Fibroblast of skin of left biceps (primary cell): ENCODE measurements at places on chromosomes 3 and 15.

DNA sequence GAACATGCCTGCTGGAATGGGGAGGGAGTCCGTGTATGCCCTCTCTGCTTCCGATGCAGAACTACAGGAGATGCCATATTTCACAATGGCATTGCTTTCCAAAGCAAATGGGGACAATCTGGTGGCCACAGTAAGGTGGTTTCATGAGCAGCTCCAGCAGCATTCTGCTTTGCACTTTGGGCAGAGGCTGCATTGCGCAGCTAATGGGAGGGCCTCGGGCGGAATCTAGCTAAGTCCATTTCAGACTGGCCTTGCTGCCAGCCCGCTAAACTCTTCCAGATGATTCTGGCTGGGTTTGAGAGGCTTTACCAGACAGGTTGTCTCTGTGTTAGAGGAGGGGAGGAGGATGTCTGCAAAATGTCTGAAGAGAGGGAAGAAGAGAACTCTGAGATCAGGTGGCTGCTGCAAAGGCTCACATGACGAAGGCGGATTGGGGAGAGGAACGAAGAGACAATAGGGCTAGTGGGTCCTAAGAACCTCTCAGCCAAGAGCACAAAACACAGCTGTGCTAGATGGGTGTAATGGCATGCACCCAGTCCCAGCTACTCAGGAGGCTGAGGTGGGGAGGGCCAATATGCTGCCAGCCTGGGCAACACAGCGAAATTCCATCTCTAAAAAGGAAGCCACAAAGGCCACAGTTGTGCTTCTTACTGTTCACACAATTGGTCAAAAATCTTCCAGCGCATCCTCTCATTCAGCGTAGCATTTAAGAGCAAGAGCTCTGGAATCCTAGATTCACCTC is 63.7 kb downstream of the BDH1 start:
- DNase-seq, result no peak

DNA sequence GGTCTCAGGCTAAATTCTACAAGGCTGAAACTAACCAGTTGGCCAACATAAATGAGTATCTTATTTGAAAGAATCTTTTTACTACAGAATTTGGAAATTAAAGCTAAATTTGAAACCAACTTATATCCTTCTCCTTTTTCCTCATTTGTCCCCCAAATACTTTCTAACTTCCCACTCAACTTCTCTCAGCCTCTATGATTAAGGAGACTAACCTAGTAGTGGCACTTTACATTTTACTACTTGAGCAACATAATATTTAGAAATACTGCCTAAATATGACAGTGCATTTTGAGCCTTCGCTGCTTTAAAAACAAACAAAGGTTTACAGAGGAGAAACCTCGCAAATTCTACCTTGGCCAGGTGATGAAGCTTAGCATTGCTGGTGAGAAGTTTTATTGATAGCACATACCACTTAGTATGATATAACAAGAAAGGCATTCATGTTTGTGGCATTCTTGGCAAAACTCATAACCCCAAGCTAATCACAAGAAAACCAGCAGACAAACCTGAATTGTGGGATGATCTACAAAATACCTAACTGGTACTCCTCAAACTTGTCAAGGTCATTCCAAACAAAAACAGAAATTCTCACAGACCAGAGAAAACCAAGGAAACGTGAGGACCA is 432.1 kb upstream of the CFAP20DC start:
- DNase-seq, result no peak

DNA sequence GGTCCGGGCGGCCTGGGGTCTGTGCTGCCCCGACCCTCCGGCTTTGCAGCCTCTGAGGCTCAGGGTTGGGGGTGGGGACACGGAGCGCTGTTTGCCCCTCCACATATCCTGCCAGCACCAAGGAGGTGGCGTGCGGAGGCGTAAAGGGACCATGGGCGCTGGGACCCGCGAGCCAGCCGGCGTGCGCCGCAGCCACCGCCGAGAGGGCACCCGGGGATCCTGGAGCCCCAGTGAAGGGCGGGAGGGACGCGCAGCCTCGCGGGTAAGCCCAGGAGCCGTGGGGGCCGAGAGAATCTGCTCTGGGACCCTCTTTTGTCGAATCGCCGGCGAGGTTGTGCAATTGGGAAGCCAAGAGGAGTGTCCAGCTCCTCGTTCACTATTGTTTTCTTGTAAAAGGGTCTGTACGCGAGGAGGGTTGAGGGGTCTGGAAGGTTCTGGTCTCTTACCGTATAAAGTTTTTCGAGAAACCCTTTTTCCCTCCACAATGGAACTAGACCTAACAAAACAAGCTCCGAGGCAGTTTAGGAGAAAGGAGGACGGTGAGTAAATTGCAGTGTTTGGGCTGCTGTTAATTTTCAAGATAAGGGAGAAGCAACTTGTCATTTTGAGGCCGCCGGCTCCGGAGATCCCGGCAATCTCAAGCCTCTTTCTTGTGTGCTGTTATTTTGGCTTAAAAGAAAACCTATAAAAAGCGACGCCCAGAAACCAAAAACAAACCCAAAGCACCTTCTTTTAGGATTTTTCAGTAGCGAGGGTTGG is 29.9 kb upstream of the ST3GAL6 start:
- no peak for DNase-seq

GRCh38 chr3:38253704-38254103 is 11.9 kb upstream of the SLC22A13 start:
- no peak for DNase-seq

DNA sequence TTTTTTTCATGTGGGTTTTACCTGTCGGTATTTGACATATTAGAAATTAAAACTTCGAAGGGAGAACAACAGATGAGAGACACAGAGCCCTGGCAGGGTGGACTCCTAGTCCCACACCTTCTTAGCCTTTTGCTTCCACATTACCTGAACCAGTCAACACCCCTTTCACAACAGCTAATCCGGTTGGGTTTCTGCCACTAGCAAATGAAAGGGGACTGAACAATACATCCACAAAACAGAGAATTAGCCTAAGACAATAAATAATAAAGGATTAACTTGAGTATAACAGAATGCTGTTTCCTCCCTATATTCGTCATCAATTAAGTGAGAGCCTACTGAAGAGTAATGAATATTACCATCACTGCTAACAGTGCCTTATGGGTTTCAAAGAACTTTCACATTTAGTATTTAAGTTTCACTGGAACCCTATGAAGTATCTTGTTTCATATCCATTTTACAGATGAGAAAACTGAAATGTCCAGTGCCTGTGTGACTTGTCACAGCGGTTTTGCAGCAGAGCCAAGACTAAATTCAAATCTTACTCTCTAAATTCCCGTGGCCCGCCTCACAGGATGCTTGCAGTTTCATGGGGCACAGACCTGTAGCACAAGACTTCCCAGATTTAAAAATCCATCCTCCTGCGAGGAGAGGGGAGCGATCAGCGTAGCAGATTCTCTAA is 1.0 kb upstream of the RAB8B start:
- DNase-seq, result no peak

GRCh38 chr3:39907981-39908380 is 98.6 kb downstream of the MYRIP start:
- DNase-seq, result no peak

DNA sequence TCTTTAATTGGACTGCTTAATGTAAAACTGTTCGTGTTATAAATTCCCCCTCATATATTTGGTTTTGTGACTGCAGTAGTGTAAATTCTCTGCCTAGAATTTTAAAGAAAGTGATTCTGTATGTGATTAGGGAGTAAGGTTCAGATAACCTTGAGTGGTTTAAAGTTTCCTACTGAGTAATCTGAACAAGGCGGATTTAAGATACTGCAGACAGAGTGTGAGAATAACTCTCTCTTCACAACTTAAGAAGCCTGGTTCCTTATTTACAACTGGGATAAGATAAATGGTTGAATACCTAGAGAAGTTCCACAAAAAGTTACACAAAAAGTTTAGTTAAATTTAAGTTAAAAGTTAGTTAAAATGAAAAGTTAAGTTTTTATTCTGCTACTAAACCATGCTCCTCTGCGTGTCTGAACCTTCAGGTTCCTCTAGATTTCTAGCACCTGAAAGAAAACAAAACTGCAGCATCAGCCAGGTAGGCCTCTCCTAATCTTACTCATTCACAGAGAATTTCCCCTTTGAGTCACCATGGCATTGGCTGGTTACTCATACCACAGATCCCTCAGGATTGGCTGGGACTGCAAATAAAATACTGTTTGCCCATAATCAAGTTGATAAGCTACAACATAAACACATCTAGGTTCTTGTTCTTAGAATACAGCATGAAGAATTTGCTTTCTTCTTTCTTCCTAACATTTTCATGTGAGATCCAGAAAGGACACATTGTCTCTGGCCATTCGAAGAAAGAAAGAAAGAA is at the start of gene ARL14:
Gene ARL14 (plus strand): TSS at position 614 of the 757 bp plus-strand sequence. CDS start 187 bp downstream, outside the sequence.
- DNase-seq, result no peak

- no peak for DNase-seq
Measured at GRCh38 chr15:58406811-58407210, 25.0 kb upstream of the LIPC start.

DNA sequence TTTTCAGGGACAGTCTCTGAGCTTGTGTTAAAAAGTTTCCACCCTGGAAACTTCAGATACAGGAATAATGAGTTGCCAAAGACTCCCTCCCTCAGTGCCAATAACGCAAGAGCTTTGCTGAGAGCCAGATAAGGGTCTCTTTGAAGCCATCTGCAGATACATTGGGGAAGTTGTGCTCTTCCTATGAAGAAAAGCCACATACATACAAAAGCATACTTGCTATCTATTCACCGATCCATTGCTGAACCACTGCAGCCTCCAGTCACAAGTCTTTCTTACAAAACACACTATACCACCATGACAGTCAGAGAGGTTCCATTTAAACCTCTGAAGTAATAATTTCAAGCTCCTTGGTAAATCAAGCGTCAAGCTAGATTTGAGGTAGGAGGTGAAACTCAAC is 10.0 kb upstream of the RETNLB start:
- no peak for DNase-seq

DNA sequence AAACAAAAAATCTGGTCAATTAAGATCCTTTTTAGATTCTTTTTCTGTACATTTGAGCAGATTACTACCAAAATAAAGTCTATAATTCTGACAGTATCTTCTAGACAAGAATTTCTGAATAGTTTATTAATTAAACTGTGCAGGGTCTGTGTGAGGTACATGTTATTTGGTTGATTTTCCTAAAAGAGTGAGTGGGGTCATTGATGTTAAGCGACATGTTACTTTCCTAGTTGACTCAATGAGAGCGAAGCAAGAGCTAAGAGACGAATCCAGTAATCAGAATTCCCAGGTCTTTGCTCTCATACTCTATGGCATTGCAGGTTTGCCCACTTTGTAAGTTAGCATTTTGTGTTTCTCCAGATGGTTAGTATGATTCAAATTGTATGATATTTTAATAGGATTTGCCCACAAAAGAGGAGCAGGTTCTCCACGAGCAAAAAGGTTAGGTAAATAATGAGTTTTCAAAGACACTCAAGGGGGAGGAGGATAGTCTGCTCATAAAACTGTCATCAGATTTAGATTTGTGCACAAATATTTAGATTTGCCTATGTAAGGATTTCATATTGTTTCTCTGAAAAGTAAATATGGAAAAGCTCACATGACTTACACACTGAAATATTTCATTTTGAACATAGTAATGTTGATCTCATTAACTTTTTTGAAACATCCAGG is 217.2 kb upstream of the CGNL1 start:
- no peak for DNase-seq

- no peak for DNase-seq
Measured at GRCh38 chr3:17219593-17219992, 334.8 kb downstream of the PLCL2 start.

- no peak for DNase-seq
Measured at GRCh38 chr3:15420871-15421270, 6.5 kb downstream of the METTL6 start.

GRCh38 chr3:135240426-135240825 is 445.4 kb downstream of the EPHB1 start:
- DNase-seq, result no peak

DNA sequence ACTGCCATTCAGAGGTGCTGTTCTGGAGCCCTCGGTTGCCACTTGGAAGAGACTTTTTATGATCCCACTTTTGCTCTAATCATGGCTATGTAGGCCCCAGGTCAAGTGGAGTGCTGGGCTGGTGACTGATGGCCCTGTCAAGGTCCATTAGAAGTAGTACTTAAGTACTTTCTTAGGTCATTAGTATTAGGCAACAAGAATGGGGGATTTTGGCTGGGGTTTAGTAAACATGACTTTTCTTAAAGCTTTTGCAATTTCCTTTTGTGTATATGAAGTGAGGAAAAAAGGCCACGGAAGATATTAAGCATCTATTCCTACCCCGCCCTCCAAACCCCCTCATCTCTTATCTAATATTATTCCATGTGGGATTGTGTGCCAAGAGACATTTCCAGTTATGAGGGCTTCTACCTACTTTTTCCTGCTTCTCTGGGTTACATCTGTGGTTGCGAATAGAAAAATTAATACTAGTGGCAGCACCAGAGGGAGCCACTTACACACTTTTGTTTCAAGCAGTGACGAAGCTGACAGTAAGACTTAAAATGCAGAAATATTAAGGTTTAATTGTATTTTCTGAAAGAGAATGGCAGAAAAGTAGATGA is 13.9 kb downstream of the NLGN1 start:
- peak; percentile 12 for DNase-seq

DNA sequence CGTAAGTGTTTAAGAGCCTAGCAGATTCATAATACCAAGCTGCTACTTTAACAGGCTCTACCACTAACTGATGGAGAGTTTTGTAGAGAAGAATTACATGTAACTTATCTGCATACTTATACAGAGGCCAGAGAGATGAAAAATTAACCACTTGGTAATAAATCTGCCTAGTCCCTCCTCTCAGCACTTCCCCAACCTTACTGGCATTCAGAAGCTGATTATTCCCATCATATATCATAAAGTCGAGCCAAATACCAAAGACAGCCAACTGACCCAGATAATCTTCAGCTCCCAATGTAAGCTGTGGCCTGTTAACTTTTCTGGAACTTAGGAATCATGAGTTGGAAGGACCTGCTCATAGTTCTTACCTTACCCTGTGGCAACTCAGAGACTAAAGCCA is 25.5 kb upstream of the CSPG5 start:
- DNase-seq, result no peak

DNA sequence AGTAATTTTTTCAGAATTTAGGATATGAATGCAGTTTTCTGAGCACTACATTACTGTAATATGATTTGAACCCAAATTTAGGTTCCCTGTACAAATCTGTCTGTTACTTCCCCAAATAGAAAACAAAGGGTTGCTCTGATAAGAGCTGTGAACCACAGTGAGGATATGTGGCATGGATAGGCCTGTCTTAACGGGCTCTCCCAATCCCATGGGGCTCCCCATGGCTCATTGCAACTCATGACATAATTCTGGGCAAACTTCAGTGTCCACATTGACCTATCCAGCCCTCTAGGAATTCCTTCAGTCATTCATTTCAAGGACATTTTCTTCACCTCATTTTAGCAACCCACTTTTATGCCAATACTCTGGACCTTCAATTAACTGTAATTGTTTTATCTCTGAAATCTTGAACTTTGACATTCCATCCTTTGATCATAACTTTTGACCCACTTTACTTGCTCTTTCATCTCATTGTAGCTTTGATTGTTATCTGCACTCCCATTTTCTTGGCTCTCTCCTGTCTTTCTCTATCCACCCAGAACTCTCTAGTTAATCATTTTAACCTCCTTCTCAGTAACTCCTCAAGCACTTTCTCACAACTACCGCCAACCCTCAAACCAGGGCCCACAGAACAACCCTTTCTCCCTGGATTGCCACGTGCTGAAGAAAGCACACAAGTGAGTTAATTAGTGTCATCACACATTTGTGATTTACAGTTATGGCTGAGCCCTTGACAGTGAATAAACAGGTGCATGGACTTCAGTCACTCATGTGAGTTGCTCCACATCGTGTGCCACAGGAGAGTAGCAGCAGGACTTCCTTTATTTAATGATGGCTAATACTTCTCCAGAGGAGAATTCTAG is 94.9 kb upstream of the AADACL2 start:
- DNase-seq, result no peak
